Testis (tissue), 5 donors: ENCODE measurements at places on chromosomes 1 and 21.

DNA sequence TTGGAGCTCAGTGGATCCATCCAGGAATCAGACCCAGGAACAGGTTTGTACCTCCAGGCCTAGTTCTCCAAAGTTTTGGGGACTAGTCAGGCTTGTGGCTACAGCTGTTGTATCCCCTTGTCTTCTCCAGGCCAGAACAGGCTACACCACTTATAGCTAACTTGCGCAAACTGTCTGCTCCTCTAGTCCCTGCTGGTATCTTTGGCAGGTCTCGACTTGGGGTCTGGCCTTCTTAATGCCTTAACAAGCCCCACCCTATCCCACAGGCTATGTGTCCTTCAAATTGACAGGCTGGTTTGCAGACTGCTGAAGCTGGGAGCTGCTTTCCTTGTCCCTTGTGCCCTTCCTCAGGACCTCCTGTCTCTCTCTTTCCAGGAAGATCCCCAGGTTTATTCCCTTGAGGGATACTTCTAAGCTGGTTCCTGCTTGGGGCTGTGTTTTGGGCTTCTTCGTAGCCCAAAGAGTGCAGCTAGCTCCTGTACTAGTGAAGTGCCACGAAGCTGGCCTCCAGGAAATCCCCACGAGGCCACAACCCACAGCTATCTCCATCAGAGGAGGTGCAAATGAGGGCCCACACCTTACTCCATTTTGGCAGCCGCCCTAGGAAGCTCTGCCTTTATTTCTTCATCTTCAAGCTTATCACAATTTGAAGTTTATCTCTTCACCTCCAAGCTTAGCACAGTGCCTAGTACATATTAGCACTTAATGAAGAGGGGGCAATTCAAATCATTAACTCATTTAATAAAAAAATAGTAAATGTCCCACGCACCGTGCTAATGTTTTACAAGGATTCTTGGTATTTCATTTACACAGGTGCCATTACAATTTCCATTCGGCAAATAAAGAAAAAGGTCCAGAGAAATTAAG is 683 bp upstream of the DMAP1 start:
- DNase-seq, result no peak

DNA sequence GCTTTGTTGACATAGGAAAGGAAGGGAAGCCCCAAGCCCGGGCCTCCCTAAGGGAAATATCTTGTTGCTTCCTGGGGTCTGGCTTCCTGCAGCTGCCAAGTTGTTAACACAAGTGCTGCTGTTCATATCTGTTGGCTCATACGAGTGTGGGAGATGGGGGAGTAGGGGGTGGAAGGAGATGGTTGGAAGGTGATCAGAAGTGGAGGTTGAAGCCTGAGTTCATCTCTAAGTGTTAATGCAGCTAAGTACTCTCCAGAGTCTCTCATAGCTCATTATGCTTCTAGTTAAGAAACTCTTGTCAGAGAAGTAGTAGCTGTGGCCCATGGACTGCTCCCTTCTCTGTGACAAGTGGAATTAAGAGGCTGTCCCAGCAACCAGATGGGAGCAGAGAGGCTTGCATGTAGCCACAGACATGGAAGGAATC is 319.2 kb upstream of the SPAG17 start:
- no peak for DNase-seq

DNA sequence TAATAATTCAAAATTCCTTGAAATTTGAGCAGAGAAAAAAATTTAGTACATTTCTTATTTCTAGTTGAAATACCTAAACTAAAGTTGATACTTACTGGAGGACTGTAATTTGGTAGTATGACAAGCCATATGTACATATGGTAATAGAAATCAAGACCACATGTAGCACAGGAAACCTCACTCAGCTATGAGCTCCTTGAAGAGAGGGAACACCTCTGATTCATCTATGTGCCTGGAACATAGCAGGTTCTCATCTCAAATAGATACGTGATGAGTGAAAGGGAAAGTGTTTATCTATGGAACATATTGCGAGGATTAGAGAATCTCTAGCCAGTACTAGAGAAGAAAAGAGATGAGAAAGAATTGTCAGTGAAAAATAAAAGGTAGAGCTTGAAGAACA is 47.9 kb upstream of the GNG4 start:
- DNase-seq, result no peak

- DNase-seq, result no peak
These were observed 8.7 kb upstream of the TNFRSF14 start for GRCh38 chr1:2547210-2548067.

- peak; percentile 2 for DNase-seq
These were observed 46.0 kb upstream of the SLC19A1 start for GRCh38 chr21:45588086-45588825.

- DNase-seq, result no peak
These were observed 19.7 kb upstream of the DYNLT5 start for GRCh38 chr1:66732407-66733166.

- no peak for DNase-seq
These were observed 906.3 kb upstream of the ADGRL4 start for GRCh38 chr1:79912813-79913212.

- DNase-seq, result no peak
These were observed 187.3 kb upstream of the GALNT2 start for GRCh38 chr1:229879746-229880145.

DNA sequence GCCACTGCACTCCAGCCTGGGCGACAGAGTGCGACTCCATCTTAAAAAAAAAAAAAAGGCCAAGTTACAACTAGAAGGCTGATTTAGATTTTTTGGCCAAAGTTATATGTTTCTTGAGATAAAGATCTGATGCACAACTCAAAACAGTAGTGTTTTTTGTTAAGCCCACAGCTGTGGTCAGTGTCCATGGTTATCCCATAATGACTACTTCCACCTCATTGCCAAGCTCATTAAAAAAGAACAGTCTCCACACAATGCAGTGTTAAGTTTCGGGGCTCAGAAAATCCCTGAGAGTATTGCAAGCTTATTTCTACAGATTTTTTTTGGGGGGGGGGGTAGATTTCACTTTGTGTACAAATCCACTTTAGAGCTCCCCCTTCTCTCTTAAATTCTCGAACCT is 120.5 kb downstream of the RUNX1 start:
- DNase-seq, result no peak

- peak; percentile 72 for DNase-seq
These were observed 1.1 kb downstream of the HUNK start for GRCh38 chr21:31873696-31874599.

DNA sequence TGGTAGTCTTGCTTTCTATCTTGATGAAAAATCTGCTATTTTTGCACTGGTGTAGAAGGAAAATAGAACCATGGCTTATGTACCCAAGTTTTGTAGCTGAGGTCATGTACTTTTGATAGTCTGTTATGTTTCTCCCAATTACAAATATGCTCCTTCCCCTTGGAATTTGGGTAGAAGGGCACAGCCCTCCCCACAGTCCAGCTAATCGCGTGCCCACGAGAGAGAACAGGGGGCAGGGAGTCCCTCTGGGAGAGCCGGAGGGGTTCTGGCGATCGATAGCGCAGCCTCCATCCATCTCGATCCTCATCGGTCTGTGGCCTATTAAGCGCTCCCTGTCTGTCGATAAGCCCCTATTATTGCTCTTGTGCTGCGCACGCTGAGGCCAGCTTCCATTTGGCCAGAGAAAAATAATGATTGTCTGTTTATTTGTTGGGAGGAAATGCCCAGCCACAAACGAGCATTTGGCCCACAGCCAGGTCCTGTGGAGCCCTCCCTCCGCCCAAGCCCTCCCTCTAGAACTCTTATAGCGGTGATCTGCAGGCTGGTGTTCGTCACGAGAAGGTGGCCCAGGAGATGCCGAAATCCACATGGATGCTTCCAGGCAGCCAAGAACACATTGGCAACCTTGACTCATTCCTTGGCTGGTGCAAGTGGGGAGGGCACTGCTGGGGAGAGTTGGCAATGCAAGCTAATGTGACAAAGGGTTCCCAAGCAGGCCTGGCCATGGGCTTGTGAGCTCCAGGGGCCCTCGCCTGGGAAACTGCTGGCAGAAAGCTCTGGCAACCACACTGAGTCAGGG is 134.7 kb upstream of the TNR start:
- no peak for DNase-seq

DNA sequence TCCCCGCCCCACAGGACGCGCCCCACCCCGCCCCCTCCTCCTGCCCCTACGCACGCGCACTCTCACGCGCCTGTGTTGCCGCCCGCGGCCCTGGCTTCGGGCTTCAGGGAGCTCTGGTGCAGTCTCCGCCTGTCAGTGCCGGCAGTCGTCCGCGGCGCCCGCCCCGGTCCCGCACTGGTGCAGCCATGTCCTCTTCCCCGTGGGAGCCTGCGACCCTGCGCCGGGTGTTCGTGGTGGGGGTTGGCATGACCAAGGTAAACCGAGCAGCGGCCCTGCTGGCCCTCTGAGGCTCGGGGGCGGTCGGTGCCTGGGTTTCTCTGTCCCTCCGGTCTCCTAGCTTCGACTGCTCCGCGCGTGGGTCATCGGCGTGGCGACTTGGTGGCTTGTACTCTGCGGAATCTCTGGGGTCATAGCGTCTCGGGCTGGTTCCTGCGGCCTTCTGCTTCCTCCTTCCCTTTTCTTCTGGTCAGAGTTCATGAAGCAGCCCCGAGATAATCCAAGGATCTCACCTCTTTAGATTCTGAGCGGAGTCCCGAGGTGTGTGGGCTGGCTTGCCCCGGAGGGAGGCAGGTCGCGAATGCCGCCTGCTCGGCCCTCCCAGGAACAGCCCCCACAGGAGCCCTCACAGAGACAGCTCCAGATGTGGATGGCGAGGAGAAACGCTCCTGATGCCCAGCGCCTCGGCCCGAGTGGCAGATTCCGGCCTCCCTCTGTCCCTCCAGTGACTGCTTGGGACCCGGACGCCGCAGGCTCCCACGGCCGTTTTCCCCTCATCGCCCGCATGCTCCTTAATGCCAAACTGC is at the start of gene SCP2:
SCP2 (plus strand) TSS at position 65 of the 803 bp plus-strand sequence; CDS start at position 186, 121 bp downstream.
- peak; percentile 88 for DNase-seq

- DNase-seq, result no peak
These were observed 16.2 kb upstream of the LIN9 start for GRCh38 chr1:226325178-226325577.

DNA sequence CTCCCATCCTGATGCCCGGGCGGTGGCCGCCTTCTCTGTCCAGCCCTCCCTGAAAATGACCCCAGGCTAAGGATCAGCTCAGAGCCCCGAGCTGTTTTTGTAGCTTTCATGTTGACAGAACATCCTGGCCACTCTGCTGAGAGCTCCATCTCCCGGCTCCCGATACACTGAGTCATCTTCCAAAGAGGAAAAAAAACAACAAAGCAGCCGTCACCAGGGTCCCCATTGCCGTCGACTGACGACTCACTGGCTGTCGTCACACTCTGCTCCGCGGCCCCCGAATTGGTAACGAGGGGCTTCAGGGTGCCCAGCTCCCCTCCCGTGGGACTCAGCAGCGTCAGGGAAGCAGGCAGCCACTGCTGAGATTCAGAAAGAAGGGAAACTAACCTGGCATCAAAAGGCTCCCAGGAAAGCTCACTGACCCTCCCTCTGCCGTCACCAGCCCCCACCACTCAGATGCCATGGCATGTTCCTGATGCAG is 67.2 kb downstream of the CD46 start:
- DNase-seq, result no peak

- DNase-seq, result no peak
These were observed 1.4 kb upstream of the CELF3 start for GRCh38 chr1:151718011-151718431.

GRCh38 chr1:182877842-182878241 is 38.7 kb downstream of the DHX9 start:
- no peak for DNase-seq

- no peak for DNase-seq
These were observed 442 bp upstream of the RUSC1 start for GRCh38 chr1:155320252-155320651.
